Body of pancreas (tissue), 4 donors: ENCODE measurements at places on chromosomes 4 and X.

DNA sequence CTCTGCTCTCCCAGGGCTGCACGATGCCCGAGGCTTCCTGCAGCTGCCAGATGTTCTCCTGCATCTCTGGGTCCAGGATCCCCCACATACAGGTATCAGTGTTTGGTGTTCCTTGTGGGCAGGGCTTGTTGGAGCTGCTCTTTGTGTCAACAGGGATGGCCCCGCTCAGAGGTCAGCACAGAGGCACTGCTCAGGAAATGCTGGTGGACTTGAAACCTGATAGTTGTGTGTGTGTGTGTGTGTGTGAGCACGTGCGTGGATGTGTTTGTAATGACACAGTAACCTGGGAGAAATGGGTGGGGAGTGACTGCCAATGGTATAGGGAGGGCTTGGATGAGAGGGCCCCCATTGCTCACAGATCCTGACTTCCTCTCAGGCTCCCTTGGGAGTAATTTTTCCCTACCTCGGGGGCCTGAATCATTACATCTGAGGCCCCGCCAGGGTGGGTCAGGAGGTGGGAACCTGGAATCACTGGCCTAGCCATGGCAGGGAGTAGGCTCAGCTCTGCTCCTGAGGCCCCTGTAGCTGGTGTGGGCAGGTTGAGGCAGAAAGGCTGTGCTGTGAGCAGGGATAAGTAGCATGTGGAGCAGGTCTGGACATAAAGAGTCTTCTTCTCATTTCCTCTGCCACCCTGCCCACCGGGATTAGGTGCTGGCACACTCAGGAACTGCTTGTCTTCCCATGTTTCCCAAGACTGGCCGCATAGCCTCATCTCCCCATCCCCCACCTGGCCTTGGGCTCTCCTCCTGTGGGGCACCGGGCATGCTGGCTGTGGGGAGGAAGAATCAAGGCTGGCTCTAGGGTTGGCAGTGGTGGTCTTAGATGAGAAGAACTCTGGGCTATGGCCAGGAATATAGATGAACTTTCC, 2.5 kb upstream of the EFNB1 start:
- no peak for DNase-seq

GRCh38 chrX:71366674-71367256, 608 bp downstream of the TAF1 start:
- DNase-seq, result peak; percentile 15

DNA sequence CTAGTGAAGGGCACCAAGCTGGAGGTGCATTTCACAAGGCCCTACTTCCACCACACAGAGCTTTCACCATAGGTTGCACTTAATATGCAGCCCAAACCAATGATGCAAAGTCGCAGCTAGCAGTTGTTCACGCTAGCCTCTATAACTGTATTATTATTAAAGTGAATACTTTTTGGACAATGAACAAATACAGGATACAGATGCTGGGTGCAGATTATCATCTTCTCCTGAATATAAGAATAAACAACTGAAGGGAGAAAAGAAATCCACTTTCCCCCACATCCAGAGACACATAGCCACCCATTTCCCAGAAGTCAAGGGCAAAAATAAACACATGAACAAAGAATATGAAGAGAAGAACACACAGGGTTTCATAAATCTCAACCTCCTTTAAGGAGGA, 107.2 kb downstream of the PRDM5 start:
- DNase-seq, result no peak

DNA sequence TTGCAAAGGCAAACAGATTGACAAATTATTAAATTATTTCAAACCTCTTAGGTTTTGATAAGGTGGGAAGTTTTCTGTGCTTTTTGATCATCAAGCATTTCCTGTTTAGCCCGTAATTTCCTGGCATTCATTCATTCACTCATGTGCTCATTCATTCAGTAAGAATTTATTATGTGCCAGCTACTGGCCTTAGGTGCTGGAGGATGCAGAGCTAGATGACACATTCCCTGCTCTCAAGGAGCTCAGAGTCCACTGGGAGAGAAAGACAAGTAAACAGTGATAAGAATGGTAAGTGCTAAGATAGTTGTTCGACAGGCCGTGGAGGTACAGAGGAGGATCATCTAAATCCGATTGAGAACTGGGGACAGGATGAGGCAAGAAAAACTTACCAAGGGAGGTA, 153.0 kb downstream of the DCTD start:
- no peak for DNase-seq

DNA sequence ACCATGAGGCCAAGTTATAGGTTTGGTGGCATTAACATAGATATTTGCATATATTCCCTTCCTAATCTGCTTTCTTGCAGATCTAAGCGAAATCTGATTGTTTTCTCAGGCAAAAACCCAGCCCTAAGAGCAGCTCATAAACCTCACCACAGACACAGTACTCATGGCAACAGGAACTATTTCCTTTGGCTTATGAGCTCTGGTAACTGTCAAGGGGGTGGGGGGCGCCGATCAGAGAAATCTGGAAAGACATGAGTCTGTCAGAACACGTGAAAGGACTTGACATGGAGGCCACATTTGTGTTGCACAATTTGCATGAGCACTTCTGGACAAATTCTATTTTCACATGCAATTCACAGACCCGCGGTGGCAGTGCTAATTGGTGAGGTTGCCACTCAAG, 83.7 kb downstream of the MGST2 start:
- no peak for DNase-seq

DNA sequence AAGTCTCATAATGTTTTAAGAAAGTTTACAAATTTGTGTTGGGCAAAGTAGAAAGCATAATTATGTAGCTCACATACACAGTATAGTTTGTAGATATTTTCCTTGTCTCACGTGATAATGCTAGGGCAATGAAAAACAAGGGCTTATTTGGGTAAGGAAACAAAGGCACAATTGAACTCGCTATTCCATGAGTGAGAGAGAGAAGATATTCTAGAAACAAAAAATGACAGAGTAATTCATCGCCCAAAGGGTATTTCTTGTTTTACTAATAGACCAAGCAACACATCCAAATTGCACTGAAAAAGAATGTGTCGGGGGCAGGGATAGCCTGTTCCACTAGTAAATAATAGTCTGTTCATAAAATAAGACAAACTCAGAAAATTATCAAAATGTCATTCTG, 3.6 kb upstream of the ASB11 start:
- DNase-seq, result no peak

DNA sequence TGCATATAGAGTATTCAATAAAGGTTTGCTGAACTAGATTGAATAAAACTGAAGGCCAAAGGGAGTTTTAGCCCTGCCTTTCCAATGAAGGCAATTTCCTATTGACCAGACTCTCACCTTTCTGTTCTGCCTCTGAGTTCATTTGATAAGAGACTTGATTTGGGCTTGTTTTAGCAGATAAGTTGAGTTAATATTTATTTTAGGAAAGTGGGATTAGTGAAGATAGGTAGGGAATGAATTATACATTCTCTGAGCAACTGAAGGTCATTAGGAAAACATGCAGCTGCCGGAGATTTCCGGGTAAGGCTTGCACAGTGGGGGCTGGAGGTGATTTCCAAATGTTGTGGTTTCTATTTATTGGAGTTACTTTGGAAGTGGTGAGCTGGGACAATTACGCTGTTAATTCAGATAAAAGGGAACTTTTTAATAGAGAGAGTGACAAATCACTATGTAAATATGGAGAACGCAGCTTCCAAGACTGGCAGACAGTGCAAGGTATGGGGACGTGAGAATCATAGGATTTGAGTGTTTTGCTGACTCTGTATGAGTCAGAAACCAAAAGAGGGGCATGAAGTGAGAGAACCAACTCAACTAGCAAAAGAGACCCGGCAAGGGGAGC, 553.6 kb upstream of the BOD1L1 start:
- DNase-seq, result peak; percentile 55

GRCh38 chr4:174228988-174229387, 54.5 kb downstream of the FBXO8 start:
- DNase-seq, result no peak

- no peak for DNase-seq
Observed at GRCh38 chrX:38206036-38206435, 14.6 kb downstream of the SRPX start.

- DNase-seq, result no peak
Observed at GRCh38 chr4:62644372-62644771, 1444.2 kb downstream of the ADGRL3 start.

DNA sequence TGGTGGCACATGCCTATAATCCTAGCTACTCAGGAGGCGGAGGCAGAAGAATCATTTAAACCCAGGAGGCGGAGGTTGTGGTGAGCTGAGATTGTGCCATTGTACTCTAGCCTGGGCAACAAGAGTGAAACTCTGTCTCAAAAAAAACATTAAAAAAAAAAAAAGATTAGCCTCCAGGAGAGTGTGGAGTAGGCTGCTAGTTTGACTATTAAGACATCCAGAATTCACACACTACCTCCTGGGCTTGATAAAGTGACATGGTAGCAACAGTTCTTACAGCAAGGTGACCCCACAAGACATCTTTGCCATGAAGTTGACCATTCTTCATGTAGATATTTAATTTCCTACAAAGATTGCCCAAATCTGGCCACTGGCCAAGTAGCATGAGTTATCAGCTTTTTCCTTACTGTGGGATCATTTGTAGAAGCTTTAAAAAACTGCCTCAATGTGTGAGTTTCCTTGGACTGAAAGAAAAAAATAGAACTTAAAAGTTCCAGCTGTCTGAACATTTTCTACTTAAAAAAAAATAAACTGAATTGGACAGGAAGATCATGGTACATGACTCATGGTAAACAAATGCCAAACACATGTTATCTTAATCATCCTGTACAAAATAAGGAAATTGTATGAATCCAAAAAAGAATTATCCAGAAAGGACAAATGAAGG, 35.3 kb upstream of the SPRY1 start:
- DNase-seq, result no peak

- DNase-seq, result no peak
Observed at GRCh38 chr4:88878642-88879041, 178.3 kb downstream of the FAM13A start.

- no peak for DNase-seq
Observed at GRCh38 chr4:38842994-38843393, 13.6 kb downstream of the TLR6 start.

DNA sequence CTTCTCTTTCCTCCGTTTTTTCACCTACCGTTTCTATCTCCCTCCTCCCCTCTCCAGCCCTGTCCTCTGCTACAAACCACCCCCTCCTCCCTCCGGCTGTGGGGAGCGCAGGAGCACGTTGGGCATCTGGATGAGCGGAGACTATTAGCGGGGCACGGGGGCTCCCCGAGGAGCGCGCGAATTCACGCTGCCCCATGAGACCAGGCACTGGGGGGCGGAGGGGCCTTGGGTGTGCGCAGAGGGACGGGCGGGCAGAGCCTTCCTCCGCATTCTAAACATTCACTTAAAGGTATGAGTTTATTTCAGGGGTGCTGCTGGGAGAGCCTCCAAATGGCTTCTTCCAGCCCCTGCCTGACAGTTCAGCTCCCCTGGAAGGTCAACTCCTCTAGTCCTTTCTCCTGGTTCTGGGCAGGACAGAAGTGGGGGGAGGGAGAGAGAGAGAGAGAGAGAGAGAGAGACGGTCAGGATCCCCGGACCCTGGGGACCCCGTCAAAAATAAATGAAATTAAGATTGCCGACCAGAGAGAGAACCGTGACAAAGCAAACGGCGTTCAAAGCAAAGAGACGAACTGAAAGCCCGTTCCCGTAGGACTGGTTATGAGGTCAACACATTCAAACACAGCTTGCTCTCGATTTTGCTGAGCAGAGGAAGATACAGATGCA, 5.0 kb downstream of the SHOX start:
- DNase-seq, result no peak

GRCh38 chr4:123386609-123387008, 10.0 kb upstream of the SPRY1 start:
- no peak for DNase-seq

- DNase-seq, result peak; percentile 69
Observed at GRCh38 chr4:169311643-169312365, 41.0 kb upstream of the SH3RF1 start.

DNA sequence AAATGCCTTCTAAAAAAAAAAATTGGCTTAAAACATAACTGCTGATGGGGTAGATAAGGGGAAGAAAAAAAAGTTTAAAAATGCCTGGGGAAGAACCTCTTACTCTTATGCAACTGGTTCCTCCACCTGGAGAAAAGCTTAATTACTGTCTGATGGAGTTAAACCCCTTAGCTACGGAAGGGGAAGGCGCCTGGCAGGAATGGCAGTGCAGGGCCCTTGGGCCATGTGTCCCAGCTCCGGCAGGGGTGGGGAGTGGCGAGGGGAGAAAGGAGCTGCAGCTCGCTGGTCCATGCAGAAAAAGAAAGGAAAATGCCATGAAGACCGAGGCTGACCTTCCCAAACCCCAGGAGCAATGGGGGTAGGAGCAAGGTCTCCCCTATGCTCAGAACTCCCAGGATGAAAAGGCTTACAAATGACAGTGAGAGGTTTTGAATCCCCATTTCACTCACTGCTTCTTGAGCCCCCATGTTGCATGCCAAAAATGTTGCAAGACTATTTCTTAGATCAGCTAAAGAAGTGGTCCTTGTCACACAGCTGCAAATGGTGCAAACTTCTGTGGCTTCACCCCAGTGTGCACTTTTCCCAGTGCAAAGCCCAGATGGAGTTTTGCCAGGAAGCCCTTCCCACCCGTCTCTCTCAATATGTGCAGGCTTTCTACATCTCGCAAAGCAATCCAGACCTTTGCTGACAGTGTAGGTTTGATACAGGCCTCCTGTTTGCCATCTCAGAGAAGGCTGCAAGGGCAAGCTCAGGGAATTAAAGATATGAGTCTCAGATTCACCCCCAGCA, 204.8 kb upstream of the CT83 start:
- no peak for DNase-seq

DNA sequence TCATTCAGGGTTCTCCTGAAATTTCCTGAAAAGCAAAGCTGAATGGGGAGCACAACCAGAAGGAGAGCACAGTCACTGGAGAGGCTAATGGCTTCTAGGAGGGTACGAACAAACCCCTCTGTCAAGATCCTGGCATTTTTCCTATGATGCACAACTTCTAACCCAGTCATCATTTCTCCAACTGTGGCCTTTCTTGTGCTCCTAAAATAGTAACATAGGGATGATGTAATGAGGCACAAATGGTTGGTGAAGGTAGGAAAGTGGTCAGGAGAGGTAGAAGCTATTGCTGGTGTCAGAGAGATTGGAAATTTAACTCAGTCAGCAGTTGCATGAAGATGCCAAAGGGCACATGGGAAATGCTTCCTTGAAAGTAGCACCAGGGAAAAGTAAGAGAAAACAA, 52.7 kb downstream of the SLC10A7 start:
- no peak for DNase-seq

GRCh38 chr4:22637306-22637705, 55.4 kb upstream of the GBA3 start:
- no peak for DNase-seq

DNA sequence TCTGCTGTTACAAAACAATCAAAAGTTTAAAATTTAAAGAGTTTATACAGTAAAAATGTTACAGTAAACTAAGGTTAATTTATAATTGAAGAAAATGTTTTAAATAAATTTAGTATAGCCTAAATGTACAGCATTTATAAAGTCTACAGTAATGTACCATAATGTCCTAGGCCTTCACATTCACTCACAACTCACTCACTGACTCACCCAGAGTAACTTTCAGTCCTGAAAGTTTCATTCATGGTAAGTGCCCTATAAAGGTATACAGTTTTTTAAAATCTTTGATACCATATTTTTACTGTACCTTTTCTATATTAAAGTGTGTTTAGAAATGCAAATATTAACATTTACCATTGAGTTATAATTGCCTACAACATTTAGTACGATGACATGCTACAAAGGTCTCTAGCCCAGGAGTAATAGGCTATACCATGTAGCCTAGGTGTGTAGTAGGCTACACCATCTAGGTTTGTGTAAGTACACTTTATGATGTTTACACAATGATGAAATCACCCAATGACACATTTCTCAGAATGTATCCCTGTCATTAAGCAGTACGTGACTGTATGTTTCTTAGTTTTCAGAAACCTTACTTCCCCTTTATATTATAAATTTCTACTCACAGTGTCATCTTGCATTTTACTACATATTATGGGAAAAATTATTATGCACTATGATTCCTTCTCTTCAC, 320.8 kb downstream of the ADAM29 start:
- DNase-seq, result no peak
